ENCODE measurements at places on chromosomes 4 and X.

- no peak for DNase-seq
Measured at GRCh38 chr4:128289523-128290158, 2.0 kb upstream of the PGRMC2 start.

- no peak for DNase-seq
Measured at GRCh38 chr4:82398263-82398662, 24.5 kb upstream of the HNRNPD start.

- DNase-seq, result no peak
Measured at GRCh38 chr4:144648042-144648441, 2.1 kb downstream of the HHIP start.

DNA sequence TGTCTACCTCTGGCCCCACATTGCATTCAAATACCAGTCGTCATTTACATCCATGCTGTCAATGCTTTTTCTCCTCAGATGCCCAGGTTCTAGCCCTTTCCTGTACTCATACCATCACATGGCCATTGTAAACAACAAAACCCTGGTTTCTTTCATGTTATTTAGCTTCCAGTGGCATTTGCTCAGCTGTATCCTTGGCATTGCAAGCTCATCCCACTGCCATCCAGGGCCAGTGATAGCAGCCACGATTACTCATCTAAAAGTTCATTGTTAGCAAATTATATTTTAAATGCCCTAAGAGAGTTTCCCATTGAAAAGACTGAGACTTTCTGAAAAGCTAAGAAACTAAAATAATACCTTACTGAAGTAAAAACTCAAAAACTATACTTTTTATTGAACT lies 34.0 kb downstream of the VEGFC start:
- DNase-seq, result no peak

GRCh38 chrX:80807606-80807991 lies 2.1 kb downstream of the BRWD3 start:
- DNase-seq, result no peak

GRCh38 chrX:119181491-119181890 lies 53.9 kb upstream of the KIAA1210 start:
- no peak for DNase-seq

GRCh38 chrX:131746491-131746968 lies 202.7 kb downstream of the OR13H1 start:
- no peak for DNase-seq

- DNase-seq, result peak; percentile 29
Measured at GRCh38 chrX:75603833-75604232, 81.0 kb upstream of the ZDHHC15 start.

GRCh38 chr4:147840838-147841738 lies 109.2 kb downstream of the ARHGAP10 start:
- no peak for DNase-seq

DNA sequence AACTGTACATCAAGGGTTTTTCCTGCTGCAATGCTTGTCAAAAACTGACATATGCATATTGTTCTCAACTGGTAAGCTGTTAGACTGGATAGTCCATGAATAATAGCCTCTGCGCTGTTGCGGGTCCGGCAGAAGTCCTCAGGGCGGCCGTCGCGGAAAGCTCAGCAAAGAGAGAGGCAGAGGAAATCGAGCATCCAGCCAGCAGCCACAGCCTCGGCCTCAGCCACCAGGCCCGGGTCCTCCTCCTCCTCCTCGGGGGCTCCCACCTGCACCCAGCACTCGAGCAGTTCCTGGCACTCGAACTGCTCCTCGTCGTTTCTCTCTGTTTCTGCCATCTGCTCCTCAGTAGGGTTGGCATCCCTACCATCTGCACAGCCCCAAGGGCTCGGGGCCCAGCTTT lies 53.7 kb downstream of the UPRT start:
- DNase-seq, result no peak

DNA sequence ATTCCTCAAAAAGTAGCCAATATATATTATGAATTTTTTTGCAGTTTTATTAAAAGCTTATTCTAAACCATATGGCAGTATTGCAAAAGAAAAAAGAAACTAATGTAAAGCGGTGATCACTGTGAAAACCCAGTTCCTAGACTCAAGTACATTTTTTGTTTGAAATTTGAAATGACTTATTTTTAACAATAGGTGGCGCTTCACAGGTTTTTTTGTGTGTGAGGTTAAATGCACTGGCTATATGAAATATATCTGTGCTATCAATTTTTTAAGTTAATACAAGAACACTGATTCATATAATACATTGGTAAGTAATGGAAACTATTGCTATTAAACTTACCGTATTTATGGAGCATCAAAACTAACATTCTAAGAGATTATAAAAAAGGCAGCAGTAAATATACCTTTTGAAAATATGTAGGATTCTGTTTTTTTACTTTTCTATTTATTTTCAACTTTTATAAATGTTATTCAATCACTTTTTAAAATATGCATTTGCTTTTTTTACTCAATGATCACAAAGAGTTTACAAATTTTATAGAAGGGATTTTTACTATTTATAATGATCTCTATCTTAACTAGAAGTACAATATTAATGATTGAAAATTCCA lies 5.6 kb upstream of the SPRY1 start:
- DNase-seq, result peak; percentile 45

DNA sequence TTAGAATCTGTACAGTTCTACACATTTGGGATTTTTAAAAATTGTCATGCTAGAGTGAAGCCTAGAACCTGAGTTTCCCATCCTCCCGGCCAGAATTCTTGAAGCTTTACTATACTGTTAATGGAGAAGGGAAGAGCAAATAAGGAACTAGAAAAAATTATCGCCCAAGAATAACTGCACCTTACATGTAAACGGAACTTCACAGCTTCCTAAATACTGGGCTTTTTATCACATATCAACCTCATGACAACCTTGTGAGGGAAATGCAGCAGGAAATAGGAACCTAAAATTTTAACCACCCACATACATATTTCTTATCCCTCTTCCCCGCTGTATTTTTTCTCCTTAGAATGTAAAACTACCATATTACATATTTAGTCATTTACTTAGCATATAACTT lies 19.3 kb downstream of the ARHGEF9 start:
- DNase-seq, result no peak

DNA sequence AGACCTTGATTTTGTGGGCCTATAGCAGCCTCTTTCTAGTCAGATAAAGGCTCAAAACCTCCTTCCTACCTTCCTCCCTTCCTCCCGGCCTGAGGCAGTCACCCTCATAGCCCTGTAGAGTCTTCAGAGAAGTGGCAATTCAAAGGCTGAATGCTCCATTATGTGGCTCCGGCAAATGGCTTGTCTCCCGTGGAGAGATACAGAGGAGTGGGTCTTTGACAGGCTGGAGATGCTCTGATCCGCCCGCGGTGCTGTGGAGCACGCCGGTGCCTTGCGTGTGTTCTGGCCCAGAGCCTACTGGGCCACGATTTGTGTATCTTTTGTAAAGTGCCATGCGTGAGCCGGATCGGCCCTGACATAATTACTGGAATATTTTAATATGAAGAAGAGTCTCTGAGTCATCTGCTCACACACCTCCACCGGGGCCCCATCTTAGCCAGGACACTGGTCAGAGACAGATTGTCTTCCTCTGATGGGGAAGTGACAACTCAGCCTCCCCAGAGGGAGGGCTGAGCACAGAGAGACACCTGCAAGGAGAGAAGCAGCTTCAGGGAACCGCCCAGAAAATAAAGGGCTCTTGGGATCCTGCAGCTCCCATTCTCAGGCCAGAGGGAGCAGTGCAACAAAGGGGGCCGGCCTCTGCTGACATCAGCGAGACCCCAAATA lies 88.7 kb downstream of the DCTD start:
- no peak for DNase-seq

GRCh38 chr4:147050356-147050765 lies 104.7 kb upstream of the TTC29 start:
- DNase-seq, result no peak

GRCh38 chrX:11541510-11541909 lies 124.2 kb downstream of the ARHGAP6 start:
- DNase-seq, result no peak

DNA sequence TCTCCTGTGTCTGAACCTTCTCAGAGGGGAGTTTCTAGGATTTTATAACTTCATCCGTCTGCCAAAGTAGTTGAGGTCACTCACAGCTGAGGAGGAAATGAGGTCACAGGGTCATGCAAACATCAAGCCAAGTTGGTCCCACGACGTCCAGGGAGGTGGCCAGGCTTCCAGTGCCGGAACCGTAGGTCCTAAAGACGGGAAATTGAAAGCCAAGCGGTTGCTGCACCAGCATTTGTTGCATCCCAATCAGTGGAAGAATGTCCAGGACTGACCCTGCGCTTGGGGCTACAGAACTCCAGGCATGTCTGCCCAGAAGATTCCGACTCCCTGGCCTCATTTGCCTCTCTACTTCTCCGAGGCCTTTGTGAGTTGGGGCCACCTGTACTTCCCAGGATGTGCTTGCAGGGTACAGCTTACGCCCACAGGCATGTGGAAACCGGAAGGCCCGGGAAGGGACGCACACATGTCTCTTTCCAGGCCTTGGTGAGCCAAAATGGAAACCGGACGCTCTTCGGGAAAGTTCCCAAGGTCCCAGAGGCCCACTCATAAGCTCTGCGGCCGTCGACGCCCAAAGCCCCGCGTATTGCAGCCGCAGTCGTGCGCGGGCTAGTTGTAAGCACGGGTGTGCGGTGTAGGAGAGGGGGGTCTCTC lies 9.3 kb downstream of the PRDM8 start:
- DNase-seq, result no peak

DNA sequence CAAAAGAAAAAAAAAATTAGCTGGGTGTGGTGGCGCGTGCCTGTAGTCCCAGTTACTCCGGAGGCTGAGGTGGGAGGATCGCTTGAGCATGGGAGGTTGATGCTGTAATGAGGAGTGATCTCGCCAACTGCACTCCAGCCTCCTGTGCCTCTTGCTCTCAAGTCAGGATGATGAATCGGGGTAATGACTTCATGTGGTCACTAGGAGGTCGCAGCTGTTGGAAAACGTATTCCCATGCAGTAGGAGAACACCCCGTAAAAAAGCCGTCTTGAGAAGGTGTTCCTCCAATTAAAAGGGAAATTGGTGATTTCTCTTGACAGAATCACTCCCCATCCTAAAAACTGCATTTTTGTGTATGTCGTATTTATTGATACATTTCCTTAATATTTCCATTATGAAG lies 2.2 kb downstream of the CCNB3 start:
- DNase-seq, result no peak

GRCh38 chrX:41507919-41508318 lies 60.8 kb downstream of the NYX start:
- DNase-seq, result no peak

- DNase-seq, result no peak
Measured at GRCh38 chr4:178784491-178784890, 1342.3 kb upstream of the AGA start.

DNA sequence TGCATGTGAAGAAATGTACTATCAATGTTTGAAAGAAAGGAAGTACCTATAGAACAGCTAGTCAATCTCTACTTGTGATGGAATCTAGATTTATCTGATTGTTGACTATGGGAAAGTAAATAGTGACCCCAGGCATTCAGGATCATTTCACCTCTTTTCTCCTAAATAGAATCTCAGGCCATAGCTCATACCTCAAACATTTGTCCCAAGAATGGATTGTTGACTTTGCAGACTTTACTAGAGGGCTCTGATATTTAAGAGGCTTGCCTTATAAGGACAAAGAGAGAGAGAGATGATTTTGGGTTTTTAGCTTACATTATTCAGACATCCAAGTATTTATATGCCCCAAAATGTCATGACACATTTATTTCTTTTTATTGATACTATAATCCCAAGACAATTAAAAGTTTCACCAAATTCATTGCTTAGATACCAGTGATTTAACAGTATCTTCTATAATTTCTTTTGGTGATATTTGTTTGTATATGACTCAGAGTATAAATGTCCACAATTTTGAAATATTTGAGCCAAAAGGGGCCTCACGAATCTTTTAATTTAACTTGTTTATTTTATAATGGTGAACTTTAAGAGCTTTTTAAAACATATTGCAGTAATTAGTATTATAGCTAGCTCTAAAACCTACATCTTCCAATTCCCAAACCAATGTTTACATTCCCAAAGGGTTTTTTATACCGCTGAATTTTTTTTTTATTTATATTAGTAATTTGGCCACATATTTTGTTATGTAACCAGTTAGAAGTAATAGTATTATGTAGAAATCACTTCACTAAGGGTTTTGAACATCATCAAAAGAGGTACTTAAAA lies 614.1 kb downstream of the PCDH7 start:
- no peak for DNase-seq

DNA sequence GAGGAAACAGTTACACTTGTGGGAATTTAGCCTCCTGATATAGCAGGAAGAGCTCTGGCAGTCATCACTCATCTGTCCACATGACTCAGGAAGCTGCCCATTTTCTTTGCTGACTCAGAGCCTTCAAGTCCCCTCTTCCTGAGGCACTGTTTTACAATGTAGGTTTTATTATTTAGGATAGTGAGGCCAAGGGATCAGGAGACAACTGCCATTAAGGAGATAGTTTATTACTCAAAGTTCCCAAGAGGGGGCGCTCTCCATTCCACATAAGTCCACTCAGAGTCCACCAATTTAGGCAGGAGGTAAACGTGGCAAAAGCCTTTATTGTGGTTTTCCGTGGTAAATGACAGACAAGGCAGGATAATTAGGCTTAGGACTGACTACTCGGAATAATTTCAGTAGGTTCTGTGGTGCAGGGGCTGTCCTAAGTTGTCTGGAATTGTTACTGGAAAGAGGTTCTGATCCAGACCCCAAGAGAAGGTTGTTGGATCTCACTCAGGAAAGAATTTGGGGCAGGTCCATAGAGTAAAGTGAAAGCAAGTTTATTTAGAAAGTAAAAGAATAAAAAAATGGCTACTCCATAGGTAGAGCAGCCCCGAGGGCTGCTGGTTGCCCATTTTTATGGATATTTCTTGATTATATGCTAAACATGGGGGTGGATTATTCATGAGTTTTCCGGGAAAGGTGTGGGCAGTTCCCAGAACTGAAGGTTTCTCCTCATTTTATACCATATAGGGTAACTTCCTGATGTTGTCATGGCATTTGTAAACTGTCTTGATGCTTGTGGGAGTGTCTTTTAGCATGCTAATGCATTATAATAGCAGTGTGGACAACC lies 96.0 kb upstream of the RAB40AL start:
- no peak for DNase-seq

DNA sequence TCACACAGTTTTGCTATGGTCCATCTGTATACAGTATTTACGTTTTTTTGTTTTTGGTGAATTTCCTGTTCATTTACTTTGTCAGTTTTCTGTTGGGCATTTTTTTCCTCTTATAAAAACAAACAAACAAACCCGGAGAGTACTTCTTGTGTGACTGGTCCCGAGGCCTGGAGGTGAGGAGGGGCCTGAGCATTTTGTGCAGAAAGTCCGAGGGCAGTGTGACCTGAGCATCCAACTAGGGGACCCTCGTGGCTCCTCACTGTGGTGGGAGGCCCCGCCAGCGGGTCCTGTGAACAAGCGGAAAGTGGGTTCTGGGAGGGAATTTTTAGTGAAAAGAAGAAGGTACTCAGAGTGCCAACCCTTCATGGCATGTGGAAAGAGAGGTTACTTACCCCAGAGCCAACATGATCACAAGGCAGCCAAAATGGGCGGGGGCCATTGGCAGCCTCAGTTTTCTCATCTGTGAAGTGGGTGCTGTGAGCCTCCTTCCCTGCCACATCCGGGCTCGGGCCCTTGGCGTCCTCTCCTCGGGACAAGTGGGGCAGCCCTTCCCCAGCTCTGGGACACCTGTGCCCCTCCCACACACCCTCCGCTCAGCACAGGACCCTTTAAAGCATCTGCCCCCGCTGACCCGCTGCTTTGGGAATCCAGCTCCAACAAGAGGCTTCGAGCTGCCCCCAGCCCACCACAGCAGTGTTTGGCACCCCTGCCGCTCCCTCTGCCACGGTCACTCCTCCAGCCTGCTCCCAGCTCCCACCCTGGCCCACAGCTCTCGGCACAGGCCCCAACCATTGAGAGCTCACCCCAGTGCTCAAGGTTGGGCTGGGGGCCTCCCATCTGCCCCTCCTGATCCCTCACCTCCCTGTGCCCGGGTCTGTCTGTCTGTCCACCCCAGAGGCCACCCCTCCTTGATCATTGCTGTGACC lies 22.8 kb upstream of the GPR78 start:
- DNase-seq, result no peak
